COR-L47 (cell line): ENCODE measurements at places on chromosomes 7 and 10.

DNA sequence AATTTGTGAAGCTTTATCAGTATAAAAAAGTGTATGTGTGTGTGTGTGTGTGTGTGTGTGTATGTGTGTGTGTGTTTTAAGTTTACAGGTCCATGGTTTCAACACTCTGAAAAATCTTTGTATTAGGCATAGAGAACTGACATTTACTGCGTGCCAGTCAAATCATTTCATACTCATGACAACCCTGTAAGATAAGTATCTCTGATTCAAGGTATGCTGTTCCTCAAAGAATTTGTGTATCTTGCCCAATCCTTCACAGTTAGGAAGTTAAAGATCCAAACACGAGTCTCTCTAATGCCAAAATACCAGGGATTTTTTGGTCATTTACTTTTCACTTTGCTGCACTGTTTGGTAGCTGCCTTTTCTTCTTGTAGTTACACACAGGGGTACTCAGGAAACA lies 1121.3 kb upstream of the AUTS2 start:
- DNase-seq = no peak

DNA sequence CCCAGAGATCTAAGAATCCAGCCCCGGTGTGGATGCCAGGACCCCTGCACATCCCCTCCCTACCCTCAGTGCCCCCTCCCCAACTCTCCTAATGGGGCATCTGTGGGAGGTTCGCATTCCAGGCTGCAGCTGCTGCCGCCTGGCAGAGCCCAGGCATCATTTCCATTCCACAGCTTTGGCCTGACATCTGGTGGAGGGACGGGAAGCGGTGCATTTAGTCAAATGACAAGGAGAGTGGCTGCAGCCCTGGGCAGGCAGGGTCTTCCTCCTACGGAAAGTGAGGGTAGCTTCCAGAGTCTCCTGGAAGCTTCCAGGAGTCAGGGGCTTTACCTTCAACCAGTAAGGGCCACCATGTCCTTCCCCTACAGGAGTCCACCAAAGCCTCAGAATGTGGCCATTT lies 30.8 kb downstream of the PRLHR start:
- no peak for DNase-seq

- DNase-seq = no peak
Observed at GRCh38 chr7:494906-495305, 24.7 kb downstream of the PDGFA start.

DNA sequence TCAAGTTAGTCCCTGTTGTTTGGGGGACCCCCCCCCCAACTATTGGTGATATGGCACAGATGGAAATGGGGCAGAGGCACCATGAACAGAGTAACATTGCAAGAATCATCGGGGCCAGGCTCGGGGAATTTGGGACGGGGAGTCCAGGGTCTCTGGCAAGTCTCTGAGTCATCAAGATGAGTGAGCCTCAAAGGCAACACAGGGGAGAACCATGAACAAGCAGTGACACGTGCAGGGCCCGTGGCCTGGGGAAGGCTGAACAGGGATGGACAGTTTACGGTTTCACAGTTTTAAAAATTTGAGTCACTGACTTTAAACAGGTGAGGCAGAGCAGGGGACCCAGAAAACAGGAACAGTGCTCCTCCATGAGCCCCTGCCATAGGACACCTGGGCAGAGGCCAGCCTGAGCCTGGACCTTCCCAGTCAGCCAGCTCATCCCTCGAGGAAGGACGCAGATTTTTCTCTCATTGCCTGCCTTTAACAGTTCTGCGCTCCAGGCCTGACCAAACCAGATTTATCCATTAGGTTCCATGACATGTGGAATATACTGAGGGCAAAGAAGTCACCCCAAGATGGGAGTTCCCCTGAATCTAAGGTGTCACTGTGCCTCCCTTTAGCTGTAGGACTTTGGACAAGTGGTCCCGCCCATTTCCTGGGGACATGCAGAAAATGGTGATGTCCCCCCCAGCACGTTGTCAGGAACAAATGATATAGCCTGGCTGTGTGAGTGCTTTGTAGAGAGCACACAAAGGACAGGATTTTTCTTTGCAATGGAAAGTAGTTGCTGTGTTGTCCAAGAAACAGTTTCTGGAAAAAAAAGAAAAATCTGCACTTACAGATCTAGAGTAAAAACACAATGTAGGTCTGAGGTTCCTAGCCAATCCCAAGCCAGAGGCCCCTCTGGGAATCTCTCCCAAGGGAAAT lies 23.8 kb downstream of the CHST15 start:
- DNase-seq = no peak

- DNase-seq = no peak
Observed at GRCh38 chr7:26948617-26949118, 84.3 kb upstream of the SKAP2 start.

DNA sequence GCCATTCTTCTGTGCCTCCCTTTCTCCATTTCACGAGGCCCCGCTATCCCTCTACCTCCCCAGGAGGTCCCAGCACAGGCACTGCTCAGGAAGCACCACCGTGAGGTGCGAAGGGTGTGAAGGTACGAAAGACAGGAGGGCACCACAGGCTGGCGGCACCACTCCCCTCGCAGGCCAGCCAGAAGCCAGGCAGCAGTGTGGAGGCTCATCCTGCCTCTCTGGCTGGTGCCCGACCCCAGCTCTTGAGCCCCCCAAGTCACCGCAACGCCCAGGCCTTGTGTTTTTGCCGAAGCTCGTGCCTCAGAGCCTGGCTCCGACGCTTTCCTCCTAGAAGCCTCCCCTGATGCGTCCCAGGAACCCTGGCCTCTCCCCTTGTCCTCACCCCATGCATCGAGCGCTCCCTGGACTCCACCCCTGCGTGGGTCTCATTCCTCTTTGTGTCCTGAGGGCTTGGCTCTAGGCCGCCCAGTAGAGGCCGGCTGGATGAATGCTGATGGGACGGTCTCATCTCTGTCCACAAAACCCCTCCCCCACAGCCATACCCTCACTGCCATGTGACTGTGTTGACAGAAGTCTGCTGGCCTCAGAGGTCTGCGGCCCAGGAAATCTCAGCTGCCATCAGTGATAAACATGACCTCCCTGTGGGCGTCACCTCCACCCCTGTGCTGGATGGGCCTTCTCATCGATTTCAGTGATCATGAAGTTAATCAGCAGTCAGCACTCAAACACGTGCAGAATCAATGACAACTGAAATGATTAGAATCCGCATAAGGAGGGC lies 19.3 kb downstream of the BRI3 start:
- DNase-seq = no peak

GRCh38 chr7:16084370-16084769 lies 337.0 kb downstream of the CRPPA start:
- peak; percentile 39 for DNase-seq

DNA sequence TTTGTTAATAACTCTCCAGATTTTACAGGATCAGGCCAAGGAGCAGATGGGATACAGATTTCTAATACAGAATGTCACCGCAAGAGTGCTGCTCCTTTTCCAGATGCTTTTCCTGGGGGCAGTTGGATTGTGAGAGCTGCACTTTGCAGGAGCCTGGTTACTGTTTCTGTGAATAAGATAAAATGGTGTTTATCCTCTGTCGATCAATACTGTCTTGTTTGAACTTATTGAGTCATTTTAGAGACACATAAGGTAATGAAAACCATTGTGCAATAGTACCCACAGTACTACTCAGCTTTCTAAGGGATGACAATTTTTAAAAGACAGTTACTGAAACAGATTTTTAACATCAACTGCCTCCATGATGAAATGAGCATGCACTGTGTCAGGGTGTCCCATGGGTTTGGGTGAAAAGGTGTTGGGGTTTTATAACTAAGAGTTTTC lies 2.9 kb downstream of the A1CF start:
- no peak for DNase-seq

DNA sequence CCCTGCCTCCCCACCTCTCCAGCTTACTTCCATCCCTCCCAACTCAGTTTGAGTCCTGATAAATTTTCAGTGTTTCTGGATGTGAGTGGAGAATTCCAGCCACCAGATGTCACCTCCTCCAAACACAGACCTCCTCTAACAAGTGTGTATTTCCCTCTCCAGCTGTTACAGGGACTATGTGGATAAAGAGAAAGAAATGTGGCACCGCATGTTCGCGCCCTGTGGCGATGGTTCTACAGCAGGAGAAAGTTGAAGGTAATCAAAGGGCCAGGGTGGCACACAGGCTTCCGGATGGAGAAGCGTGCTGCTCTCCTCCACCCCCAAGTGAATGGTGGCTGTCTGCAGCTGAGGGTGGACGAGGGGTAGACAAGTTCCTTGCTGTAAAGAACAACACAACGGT lies 14.7 kb downstream of the FKBP6 start:
- peak; percentile 31 for DNase-seq

DNA sequence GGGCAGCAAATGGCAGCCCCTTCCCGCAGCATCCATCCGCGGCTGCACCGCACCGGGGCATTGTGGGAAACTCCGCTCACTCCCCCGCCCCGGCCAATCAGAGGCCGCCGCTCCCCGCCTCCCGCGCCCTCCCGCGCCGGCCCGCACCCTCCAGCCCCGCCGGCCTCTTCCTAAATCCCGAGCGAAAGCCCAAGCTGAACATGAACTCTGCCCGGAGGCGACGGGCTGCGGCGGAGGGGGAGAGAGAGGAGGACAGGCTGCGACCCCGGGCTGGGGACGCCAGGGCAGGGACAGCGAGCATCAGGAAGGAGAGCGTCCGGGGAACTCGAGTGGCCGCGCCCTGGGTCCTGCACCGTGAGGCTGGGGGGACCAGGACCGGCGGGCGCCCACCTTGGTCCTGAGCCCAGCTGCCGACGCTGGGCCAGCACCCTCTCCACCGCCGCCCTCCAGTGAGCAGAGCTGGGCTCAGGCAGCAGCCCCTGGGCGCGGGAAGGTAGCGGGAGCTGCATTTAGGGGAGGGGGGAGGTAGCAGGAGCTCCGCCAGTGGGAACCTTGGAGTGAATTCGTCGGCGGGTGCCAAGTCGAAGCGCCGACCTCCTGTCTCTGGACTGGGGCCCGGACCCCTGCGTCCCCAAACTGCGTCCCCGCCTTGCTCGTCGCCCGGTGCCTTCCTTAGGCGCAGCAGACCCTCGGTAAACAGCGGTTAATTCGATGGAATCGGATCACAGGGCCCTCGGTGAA lies at the start of gene DGKI:
Gene DGKI, minus strand, starts transcription at position 148 of the 741 bp plus-strand sequence.
- DNase-seq = peak; percentile 58

GRCh38 chr10:70064486-70064885 lies 11.8 kb downstream of the MACROH2A2 start:
- DNase-seq = no peak

- DNase-seq = no peak
Observed at GRCh38 chr10:106424054-106424453, 740.5 kb downstream of the SORCS1 start.

DNA sequence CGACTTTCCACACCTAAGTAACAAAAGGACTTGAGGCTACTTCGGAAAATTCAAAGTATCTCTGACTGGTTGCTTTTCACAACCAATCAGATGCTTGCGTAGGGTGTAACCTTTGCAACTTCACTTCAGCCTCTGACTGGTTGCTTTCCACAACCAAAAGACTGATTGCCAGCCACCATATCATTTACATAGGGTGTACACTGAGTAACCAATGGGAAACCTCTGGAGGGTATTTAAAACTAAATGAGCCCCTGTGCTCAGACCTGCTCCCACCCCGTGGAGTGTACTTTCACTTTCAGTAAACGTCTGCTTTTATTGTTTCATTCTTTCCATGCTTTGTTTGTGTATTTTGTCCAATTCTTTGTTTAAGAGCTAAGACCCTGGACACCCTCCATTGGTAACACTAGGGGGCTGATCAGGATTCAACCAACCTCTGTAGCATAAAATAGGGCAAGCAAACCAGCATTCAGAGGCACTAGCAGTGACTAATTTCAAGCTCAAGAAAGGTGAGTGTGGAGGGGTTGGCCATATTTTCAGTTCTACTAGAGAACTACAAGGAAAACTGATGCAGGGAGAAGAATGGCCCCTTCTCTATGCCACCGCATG lies 390.8 kb downstream of the POM121L12 start:
- DNase-seq = peak; percentile 14

DNA sequence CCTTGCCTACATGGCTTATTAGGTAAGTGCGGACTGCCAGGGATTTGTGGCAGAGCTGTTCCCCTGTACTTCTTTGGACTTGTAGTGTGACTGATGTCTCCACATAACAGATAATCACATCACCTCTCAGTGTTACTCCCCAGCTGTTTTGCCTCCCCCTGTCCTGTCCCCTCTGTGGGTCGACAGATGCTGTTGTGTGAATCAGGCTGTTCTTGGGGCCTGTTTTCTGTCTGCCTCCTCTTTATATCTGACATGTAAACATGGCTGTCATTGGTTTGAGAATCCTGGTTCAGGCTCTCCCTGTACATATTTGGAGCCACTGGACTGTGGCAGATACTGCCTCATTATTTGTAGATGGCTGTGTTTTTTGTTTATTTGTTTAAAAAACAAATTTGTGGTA lies 22.7 kb downstream of the CCNY start:
- no peak for DNase-seq

- peak; percentile 8 for DNase-seq
Observed at GRCh38 chr10:110487411-110488331, 10.0 kb upstream of the DUSP5 start.

DNA sequence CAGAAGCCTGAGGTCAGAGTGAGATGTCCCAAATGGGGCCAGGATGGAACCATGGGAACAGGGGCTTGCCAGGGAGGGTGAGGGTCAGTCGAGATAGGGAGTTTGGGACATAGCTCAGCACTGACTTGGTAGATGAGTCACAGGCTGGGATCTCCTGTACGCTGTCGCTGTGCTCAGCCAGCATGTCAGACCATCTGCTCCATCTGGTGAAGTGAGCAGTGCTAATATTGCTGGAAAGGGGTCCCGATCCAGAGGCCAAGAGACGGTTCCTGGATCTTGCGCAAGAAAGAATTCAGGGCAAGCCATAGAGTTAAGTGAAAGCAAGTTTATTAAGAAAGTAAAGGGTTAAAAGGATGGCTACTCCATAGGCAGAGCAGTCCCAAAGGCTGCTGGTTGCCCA lies 505.6 kb downstream of the GALNT17 start:
- DNase-seq = no peak

DNA sequence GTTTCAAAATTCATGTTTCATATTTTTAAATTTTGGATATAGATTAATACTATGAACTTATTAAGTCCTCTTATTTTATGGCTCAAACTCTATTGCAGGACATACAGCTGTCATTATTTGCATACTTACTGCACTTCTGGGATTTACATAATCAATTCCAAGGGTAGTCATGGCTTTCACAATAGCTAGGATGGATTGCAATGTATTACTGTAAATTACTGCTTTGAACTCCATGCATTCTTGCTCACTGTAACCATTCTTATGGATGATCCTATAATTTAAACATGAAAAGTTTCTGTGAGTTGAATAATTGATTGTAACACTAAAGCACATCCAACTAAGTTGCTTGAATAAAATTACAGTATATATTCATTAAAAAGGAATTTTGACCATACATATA lies 23.5 kb downstream of the GNAT3 start:
- DNase-seq = no peak

DNA sequence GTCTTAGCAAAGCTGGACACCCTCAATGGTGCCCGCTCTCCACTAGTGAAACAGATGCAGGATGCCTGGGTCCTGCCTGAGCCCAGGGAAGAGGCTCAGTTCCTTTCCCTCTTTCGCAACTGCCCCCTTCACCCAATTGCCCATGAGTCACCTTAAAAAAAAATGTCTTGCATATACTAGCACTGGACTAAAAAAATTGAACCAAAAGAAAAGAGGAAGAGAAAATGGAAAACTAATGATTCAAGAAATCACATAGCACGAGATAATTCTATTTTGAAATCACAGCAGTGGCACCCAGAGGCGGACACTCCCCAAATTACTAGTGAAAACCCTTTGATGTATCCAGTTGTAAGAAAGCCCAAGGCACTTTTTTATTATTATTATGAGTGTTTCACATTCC lies 972.5 kb downstream of the LRMDA start:
- DNase-seq = no peak
